ENCODE measurements at places on chromosomes 11 and 22.

- peak; percentile 30 for DNase-seq
These were observed 524 bp upstream of the SLC1A2 start for GRCh38 chr11:35419830-35420333.

DNA sequence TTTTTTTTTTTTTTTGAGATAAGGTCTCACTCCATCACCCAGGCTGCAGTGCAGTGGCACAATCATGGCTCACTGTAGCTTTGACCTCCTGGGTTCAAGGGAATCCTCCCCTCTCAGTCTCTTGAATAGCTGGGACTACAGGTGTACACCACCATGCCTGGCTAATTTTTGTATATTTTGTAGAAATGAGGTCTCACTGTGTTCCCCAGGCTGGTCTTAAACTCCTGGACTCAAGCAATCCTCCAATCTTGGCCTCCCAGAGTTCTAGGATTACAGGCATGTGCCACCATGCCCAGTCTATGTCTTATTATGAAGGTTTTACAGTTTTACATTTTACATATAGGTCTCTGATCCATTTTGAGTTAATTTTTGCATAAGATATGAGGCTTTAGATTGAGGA, 20.4 kb upstream of the MAPK1 start:
- no peak for DNase-seq

GRCh38 chr22:44491269-44492035, 6.6 kb downstream of the RTL6 start:
- DNase-seq = no peak

GRCh38 chr11:95230810-95231126, 234 bp downstream of the SESN3 start:
- DNase-seq = no peak

DNA sequence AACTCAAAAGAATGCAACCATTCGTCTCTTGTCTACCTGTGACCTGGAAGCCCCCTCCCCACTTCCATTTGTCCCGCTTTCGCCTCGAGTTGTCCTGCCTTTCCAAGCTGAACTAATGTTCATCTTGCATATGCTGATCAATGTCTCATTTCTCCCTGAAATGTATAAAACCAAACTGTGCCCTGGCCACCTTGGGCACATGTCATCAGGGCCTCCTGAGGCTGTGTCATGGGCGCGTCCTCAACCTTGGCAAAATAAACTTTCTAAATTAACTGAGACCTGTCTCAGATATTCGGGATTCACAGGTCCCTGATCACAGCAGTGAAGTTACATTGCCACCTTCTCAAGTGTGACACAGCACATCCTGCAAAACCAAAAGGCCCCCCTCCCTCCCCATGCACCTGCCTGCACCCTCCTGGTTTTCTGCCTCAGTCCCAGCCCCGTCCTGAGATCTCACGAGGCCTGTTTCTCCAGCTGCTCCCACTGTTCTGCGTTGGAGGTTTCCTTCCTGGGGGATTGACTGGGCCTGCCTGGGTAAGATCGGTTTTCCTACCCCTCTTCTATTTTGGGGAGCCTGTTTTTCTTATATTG, 1328.7 kb downstream of the TBC1D22A start:
- DNase-seq = no peak
